ENCODE measurements at places on chromosomes 7 and 10.

DNA sequence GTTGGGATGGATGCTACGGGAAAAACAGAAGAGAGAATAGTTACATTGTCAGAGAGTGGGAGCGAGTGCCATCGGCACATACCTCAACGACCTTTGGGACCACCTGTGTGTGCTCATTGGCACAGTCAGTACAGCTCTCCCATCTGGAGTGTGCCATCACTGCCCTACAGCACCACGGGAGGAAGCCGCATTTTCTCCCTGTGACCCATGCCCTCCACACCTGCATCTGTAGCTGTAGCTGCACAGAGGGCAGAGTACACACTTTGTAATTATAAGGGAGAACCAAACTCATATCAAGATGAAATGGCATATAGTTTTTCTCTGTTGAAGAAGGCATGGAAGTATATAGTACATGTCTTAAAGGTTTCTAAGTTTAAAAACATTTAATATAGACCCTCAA is 207.4 kb downstream of the LHFPL3 start:
- no peak overlapping the region for H3K4me3 ChIP-seq
- H3K36me3 ChIP-seq = no peaks in the 10 kb centered on the region
- DNase-seq = no peak
- no peaks in the 10 kb centered on the region for H3K27me3 ChIP-seq

DNA sequence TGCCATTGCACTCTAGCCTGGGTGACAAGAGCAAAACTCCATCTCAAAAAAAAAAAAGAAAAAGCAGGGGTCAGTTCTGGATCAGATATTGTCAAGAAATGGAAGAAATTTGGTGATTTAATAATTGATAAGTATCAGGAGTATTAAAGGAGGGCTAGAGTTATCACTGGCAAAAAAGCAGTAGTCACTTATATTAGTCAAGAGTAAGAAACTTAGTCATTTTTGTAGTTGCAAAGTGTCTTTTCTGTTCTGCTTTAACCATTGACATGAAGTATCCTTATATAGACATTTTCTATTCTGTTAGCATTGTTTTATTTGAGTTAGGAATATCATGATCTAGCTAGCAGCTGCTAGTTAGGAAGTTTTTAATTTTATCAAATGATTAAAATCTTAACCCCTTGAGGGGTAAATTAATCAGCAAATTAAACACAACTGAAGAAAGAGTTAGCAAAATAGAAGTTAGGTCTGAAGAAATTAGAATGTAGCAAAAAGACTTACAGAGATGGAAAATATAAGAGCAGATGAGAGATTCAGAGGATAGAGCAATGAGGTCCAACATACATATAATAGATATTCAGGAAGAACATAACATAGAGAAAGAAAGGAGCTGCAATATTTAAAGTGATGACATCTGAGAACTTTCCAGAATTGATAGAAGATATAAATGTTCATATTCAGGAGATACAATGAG is 7.3 kb upstream of the CCDC6 start:
- H3K36me3 ChIP-seq = peaks cover 5% of the 10 kb centered on the region
- H3K27me3 ChIP-seq = no peaks in the 10 kb centered on the region
- H3K27ac ChIP-seq = no peak overlapping the region
- H3K4me1 ChIP-seq = peaks cover 7% of the 10 kb centered on the region
- H3K4me3 ChIP-seq = no peak overlapping the region
- DNase-seq = no peak

DNA sequence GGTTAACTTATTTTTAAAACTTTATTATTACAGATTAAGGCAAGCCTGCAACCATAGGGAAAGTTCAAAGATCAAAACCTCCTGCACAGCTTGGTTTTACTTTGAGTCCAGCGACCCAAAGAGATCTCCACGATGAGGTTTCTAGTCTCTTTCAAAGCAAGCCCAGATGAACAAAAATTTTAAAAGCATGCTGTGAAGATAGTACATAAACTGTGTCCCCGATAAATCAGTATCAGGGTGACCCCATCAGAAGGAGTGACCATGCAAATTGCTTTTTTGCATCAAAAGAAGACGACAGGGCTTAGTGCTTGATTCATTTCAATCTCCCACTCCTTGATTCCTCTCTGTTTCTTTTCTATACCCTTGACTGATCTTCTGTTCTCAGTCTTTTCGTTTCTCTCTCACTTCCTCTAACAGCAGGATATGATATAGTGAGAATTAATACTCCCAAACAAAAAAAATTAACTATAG is 16.0 kb upstream of the DNTT start:
- H3K27me3 ChIP-seq = no peaks in the 10 kb centered on the region
- H3K4me3 ChIP-seq = no peak overlapping the region
- no peaks in the 10 kb centered on the region for H3K4me1 ChIP-seq

GRCh38 chr7:99004216-99004615 is 125.9 kb downstream of the TRRAP start:
- H3K4me1 ChIP-seq = no peaks in the 10 kb centered on the region
- no peak overlapping the region for H3K4me3 ChIP-seq
- H3K36me3 ChIP-seq = peaks cover 6% of the 10 kb centered on the region
- no peak for DNase-seq
- no peak overlapping the region for H3K27ac ChIP-seq

- peaks cover 26% of the 10 kb centered on the region for H3K36me3 ChIP-seq
- H3K27me3 ChIP-seq = no peaks in the 10 kb centered on the region
- DNase-seq = no peak
- no peak overlapping the region for H3K4me3 ChIP-seq
These were observed 34.3 kb upstream of the BTBD16 start for GRCh38 chr10:122236690-122237306.

DNA sequence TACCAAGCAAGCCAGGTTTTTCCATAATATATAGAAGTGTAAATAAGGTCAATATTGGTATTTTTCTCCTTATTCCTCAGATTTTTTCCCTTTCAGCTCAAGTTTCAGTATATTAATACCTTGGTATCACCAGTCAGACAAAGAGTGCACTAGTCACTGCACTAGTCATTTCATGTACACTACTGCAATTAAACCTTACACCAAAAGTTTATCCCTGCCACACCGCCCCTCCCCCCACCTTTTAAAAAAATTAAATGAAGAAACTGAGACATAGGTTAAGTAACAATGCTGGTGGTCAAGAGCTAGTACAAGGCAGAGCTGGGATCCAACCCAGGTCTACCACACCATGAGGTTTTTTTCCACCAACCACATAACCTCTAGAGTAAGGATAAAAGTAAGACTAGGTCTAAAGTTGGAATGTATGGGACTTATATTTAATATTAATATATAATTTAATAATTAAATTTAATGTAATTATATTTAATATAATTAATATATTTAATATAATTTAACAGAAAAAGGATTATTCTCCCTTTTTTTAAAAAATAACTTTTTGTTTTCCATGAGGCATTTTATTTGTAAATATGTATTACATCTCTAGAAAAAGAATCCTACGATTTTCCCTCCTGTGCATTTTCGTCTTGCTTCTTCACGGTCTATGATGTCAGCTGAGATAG is 68.5 kb downstream of the NT5C2 start:
- H3K4me1 ChIP-seq = 0 out of 2 replicates have a peak, but pooled peaks cover 9% of the 10 kb centered on the region
- no peak for DNase-seq
- no peaks in the 10 kb centered on the region for H3K27me3 ChIP-seq
- no peak overlapping the region for H3K4me3 ChIP-seq
- no peaks in the 10 kb centered on the region for H3K36me3 ChIP-seq

GRCh38 chr10:29634105-29634504 is 666 bp downstream of the SVIL start:
- H3K27ac ChIP-seq = no peak overlapping the region
- H3K27me3 ChIP-seq = no peaks in the 10 kb centered on the region
- no peaks in the 10 kb centered on the region for H3K36me3 ChIP-seq
- DNase-seq = no peak

DNA sequence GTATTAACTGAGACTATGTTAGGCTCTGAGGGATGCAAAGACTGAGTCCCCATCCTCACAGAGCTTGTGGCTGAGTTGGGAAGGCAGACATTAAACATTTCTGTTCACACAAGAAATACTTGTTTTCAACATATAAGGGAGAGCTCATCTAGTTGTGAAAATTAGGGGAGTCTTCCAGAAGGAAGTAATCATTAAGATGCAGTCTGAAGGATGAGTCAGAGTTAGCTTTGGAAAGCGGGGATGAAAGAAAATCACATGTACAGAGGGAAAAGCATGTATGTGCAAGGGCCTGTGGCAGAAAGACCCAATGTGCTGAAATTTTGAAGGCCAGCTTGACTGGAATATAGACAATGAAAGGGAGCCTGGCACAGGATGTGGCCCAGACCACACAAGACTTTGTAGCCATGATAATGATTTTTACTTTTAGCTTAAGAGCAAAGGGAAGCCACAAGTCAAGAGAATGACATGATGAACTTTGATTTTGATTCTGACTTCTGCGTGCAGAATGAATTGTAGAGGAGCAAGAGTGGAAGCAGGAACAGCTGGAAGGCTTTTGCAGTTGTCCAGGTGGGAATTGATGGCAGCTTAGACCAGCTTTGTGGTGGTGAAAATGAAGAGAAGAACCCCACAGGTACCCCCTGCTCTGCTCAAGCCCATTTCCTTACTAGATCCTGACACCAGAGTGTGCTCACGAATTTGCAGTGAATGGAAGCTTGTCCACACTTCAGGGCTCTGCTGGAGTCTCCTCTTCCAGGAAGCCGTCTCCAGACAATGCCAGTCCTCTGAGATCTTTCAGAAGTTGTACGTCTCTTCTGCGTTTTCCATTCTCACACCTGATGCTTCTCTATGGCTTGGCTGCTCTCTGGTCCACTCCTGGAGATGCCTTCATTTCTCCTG is 115.6 kb downstream of the ATXN7L1 start:
- no peaks in the 10 kb centered on the region for H3K27me3 ChIP-seq
- no peak for DNase-seq
- peaks cover 19% of the 10 kb centered on the region for H3K4me1 ChIP-seq
- H3K4me3 ChIP-seq = no peak overlapping the region
- no peaks in the 10 kb centered on the region for H3K36me3 ChIP-seq

DNA sequence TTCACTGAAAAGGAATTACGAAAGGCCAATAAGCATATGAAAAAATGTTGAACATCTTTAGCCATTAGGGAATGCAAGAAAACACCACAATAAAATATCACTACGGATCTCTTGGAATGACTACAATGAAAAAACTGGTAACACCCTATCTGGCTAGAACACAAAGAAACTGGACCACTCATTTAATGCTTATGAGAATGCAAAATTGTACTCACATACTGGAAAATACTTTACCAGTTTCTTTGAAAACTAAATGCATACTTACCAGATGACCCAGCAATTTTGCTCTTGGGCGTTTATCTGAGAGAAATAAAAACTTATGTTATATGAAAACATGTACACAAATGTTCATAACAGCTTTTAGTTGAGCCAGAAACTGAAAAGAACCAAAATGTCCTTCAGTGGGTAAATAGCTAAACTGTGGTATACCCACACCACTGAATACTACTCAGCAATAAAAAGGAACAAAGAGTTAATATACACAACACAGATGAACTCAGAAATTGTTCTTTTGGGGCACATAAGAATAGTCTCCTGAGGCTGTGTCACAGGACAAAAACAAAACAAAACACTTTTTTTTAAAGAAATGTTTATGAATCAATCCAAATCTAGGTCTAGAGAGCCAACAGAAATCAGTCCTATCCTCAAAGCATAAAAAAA is 23.5 kb downstream of the CNOT4 start:
- H3K4me3 ChIP-seq = no peak overlapping the region
- no peaks in the 10 kb centered on the region for H3K36me3 ChIP-seq
- no peak for DNase-seq
- H3K4me1 ChIP-seq = no peaks in the 10 kb centered on the region

GRCh38 chr7:66604198-66604597 is 24.5 kb upstream of the KCTD7 start:
- no peak overlapping the region for H3K4me3 ChIP-seq
- H3K36me3 ChIP-seq = no peaks in the 10 kb centered on the region
- peaks cover 4% of the 10 kb centered on the region for H3K4me1 ChIP-seq

DNA sequence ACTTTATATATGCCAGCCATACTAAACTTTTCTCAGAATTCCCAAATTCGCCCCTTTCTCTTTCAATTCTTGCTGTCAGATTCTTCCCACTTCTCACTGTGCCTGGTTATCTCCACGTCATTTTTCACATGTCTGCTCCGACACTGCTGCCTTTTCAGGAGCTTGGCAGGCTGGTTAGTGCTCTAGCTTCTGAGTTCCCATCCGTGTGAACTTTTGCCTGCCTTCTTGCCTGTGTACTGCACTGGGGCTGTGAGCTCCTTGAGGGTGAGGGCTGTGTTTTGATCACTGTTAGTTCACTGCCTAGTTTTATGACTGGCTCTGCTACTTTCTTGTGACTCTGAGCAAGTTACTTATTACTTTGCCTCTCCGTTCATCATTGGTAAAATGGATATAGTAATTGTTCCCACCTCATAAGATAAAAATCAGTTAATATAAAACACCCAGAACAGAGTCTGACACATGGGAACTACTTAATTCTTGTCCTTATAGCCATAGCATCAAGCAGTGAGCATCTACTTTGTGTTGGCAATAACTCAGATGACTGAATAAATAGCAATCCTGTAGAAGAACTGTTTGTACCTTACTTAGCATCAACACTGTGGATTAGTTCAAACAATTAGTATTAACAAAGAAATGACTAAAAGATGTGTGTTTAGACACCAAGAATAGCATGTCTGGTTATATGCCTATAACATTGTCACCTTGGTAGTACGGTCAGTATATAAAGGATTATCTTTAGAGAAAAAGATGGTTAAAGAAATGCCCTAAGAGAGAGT is 5.5 kb downstream of the GSTO1 start:
- H3K4me1 ChIP-seq = peaks cover 11% of the 10 kb centered on the region
- DNase-seq = no peak
- H3K27me3 ChIP-seq = no peaks in the 10 kb centered on the region
- no peak overlapping the region for H3K27ac ChIP-seq
- H3K36me3 ChIP-seq = peaks cover 19% of the 10 kb centered on the region
- H3K4me3 ChIP-seq = no peak overlapping the region

- no peaks in the 10 kb centered on the region for H3K4me1 ChIP-seq
- no peak overlapping the region for H3K4me3 ChIP-seq
- no peaks in the 10 kb centered on the region for H3K36me3 ChIP-seq
- no peaks in the 10 kb centered on the region for H3K27me3 ChIP-seq
These were observed 444.9 kb downstream of the ARL4A start for GRCh38 chr7:13132314-13132713.

GRCh38 chr7:100413889-100414288 is 14.6 kb downstream of the ZCWPW1 start:
- no peaks in the 10 kb centered on the region for H3K4me1 ChIP-seq
- no peaks in the 10 kb centered on the region for H3K36me3 ChIP-seq
- H3K27ac ChIP-seq = no peak overlapping the region
- H3K4me3 ChIP-seq = no peak overlapping the region
- no peak for DNase-seq

Data from GM23338 (cell line).